ENCODE measurements at places on chromosomes 5 and 9. TPM values are rescaled to one million over a fixed set of nuclear protein-coding genes. Genes with fewer than 3 reads are reported as not detected.

TBCA gene
- 128 TPM for polyA plus RNA-seq

GALNT12 gene
- 2.3 TPM for polyA plus RNA-seq

KIF24 gene
- 1.1 TPM for polyA plus RNA-seq

TMEM215 gene
- not detected for polyA plus RNA-seq

CARTPT gene
- polyA plus RNA-seq, result not detected

CYSRT1 gene
- polyA plus RNA-seq, result 0.93 TPM

N4BP3 gene
- 0.14 TPM for polyA plus RNA-seq

PRLR gene
- 0.24 TPM for polyA plus RNA-seq

SERF1A gene
- 2.8 TPM for polyA plus RNA-seq

KCNV2 gene
- not detected for polyA plus RNA-seq

ELL2 gene
- polyA plus RNA-seq, result 61.4 TPM

FREM1 gene
- polyA plus RNA-seq, result not detected

TLX3 gene
- not detected for polyA plus RNA-seq

CSF1R gene
- polyA plus RNA-seq, result 0.07 TPM

PCDHAC2 gene
- not detected for polyA plus RNA-seq

TMED7 gene
- polyA plus RNA-seq, result 107 TPM

SHOC1 gene
- 0.03 TPM for polyA plus RNA-seq

TTC33 gene
- 3.1 TPM for polyA plus RNA-seq

TNC gene
- 236 TPM for polyA plus RNA-seq

FGF18 gene
- 0.15 TPM for polyA plus RNA-seq

CNTFR gene
- not detected for polyA plus RNA-seq

SLC22A4 gene
- polyA plus RNA-seq, result 2.5 TPM

TEX48 gene
- not detected for polyA plus RNA-seq

PRR7 gene
- polyA plus RNA-seq, result 10.1 TPM

MAMDC2 gene
- polyA plus RNA-seq, result 5.2 TPM

DMAC1 gene
- 19.5 TPM for polyA plus RNA-seq

FOXD4L3 gene
- polyA plus RNA-seq, result not detected

TPPP gene
- 0.06 TPM for polyA plus RNA-seq

CRHBP gene
- 0.09 TPM for polyA plus RNA-seq

RPL35 gene
- polyA plus RNA-seq, result 1,650 TPM

SLC34A3 gene
- not detected for polyA plus RNA-seq

FOXD4L4 gene
- not detected for polyA plus RNA-seq

NR5A1 gene
- not detected for polyA plus RNA-seq

DNAH5 gene
- 1.7 TPM for polyA plus RNA-seq

All from IMR-90 (cell line).